CD4-positive, alpha-beta memory T cell (primary cell): ENCODE measurements at places on chromosomes 4 and X. TPM values are rescaled to one million over a fixed set of nuclear protein-coding genes. Genes with fewer than 3 reads are reported as not detected.

STPG2 gene
- total RNA-seq: 0.47 TPM

SORBS2 gene
- total RNA-seq: not detected

DLG3 gene
- 12.4 TPM for total RNA-seq

HTR2C gene
- not detected for total RNA-seq

FBXW7 gene
- total RNA-seq: 138 TPM

C4orf36 gene
- not detected for total RNA-seq

PNMA3 gene
- 14.3 TPM for total RNA-seq

DIPK2B gene
- not detected for total RNA-seq

PLK4 gene
- 2.6 TPM for total RNA-seq

DGKK gene
- not detected for total RNA-seq

ASB12 gene
- not detected for total RNA-seq

GABRQ gene
- not detected for total RNA-seq

LAMP2 gene
- 44.2 TPM for total RNA-seq

SOWAHB gene
- total RNA-seq: not detected

LRIT3 gene
- total RNA-seq: 0.33 TPM

CAPN6 gene
- total RNA-seq: not detected

SLC49A3 gene
- 1.0 TPM for total RNA-seq

MGARP gene
- 0.33 TPM for total RNA-seq

C4orf51 gene
- not detected for total RNA-seq

CHRDL1 gene
- not detected for total RNA-seq

DNASE1L1 gene
- total RNA-seq: 25.3 TPM

PAK3 gene
- 1.5 TPM for total RNA-seq

SLC10A6 gene
- total RNA-seq: not detected

FDCSP gene
- not detected for total RNA-seq

C1QTNF7 gene
- total RNA-seq: not detected

NDNF gene
- not detected for total RNA-seq

SSX1 gene
- not detected for total RNA-seq
